ENCODE measurements at places on chromosomes 1 and 21. TPM values are rescaled to one million over a fixed set of nuclear protein-coding genes. Genes with fewer than 3 reads are reported as not detected.

The SUSD4 gene
- 0.09 TPM for total RNA-seq

The WNT3A gene
- total RNA-seq: not detected

The VHLL gene
- total RNA-seq: not detected

DNA sequence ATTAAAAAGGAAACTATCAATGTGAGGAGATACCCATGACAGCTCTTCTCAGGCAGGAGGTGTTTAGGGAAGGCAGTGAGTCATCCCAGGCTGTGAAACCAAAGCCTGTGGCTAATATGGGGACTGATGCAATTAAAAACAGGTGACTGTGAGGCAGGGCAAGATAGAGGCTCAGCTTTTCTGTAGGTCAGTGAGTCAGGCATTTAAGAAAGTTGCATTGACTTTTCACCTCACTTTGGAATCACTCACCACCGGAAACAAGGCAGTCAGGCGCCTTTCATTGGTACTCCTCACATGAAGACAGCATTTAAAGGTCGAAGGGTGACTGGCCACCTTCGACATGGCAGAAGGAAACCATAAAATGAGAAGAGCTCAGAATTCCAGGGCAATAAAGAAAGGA is 54.5 kb downstream of the PAPPA2 start:
- no peak overlapping the region for H3K27ac ChIP-seq
- H3K4me1 ChIP-seq: no peaks in the 10 kb centered on the region
- DNase-seq: no peak
- no peaks in the 10 kb centered on the region for H3K36me3 ChIP-seq
- H3K4me3 ChIP-seq: no peak overlapping the region

GRCh38 chr1:161282991-161283390 is 24.4 kb downstream of the PCP4L1 start:
- H3K27me3 ChIP-seq: peaks cover 10% of the 10 kb centered on the region
- no peaks in the 10 kb centered on the region for H3K36me3 ChIP-seq
- DNase-seq: no peak
- no peaks in the 10 kb centered on the region for H3K4me1 ChIP-seq
- H3K4me3 ChIP-seq: no peak overlapping the region

GRCh38 chr1:2330035-2330434 is 61.3 kb downstream of the MORN1 start:
- no peaks in the 10 kb centered on the region for H3K4me1 ChIP-seq
- DNase-seq: no peak
- H3K27ac ChIP-seq: no peak overlapping the region
- peaks cover 61% of the 10 kb centered on the region for H3K27me3 ChIP-seq
- no peak overlapping the region for H3K4me3 ChIP-seq

- no peak overlapping the region for H3K4me3 ChIP-seq
- no peak overlapping the region for H3K27ac ChIP-seq
- no peaks in the 10 kb centered on the region for H3K4me1 ChIP-seq
- no peaks in the 10 kb centered on the region for H3K36me3 ChIP-seq
- no peaks in the 10 kb centered on the region for H3K27me3 ChIP-seq
These were observed 66.5 kb upstream of the GADD45A start for GRCh38 chr1:67618285-67619018.

DNA sequence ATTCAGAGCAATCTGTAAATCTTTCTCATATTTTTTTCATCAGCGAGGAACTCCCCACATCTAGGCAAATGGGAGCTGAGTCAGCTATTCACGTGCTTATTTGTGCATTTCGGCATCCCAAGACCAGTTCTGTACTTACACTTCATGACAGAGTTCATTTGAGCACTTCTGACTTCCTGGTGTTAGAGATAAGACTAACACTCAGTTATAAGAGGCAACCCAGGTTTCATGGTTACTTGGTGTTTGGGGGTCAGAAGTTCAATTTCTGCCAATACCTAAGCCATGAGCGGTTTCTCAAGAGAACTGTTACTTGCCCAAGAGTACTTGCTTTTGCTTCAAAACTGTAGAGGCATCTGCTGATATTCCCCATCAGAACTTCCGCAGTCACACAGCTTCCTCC is 24.1 kb upstream of the DESI2 start:
- H3K27ac ChIP-seq: no peak overlapping the region
- DNase-seq: no peak
- H3K4me3 ChIP-seq: no peak overlapping the region

DNA sequence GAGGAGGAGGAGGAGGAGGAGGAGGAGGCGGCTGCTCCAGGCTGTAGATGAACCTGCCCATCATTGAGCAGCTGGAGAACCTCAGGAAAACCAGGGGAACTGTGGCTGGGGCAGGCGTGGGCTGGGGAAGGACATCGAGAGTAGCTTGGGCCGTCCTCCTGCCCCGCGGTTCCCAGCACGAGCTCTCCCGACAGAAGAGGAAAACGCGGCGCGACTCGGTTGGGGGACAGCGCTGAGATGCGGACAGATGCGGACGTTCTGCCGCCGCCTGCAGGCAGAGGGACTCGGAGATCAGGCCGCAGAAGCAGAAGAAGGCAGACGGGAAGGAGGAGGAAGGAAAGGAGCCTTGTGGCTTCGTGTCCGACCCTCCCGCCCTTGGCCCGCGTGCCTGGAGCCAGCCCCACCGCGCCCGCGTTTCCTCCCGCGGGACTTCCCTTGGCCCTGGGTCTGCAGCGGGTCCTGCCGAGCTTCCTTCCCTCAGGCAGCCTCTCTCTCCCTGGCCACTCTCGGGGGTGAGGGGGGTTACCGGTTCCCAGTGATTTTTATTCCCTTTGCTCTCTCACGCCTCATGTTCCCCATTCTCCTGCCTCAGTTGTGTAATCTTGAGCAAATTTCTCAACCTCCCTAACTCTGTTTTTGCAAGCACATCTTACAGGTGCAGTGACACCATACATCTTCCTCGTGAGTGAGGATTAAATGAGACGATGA is 1.7 kb upstream of the TNFRSF9 start:
- peaks cover 14% of the 10 kb centered on the region for H3K4me1 ChIP-seq
- H3K27ac ChIP-seq: no peak overlapping the region
- DNase-seq: peak; percentile 60
- no peaks in the 10 kb centered on the region for H3K36me3 ChIP-seq
- no peak overlapping the region for H3K4me3 ChIP-seq

GRCh38 chr1:243765676-243766075 is 84.4 kb downstream of the AKT3 start:
- no peaks in the 10 kb centered on the region for H3K36me3 ChIP-seq
- H3K27ac ChIP-seq: no peak overlapping the region
- DNase-seq: no peak
- H3K4me3 ChIP-seq: no peak overlapping the region

DNA sequence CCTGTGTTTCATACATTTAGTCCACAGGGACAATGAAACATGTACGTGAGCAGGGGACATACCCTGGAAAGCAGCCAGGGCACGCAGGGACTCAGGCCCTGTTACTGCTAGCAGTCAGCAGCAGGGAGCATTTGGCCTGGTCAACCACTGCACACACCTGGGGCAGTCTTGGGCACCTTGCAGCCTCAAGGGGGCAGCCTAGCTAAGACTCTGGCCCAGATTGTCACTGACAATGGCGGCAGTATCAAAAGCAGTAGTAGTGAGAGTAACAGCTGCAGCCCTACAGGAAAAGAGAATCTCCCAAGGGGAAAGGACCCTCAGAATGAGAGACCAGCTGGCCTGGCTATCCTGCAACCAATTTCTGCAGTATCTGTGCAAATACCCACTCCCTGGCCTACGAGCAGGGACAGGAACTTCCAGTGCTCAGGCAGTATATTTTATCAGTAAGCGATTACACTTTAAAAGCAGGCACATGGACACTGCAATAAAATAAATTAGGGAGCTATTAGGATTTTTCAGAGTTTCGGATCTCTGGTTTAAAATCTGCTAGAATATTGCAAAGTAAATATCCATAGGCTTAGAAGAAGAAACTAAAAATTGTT is 475.6 kb downstream of the LTN1 start:
- no peaks in the 10 kb centered on the region for H3K27me3 ChIP-seq
- no peaks in the 10 kb centered on the region for H3K4me1 ChIP-seq
- H3K4me3 ChIP-seq: no peak overlapping the region
- no peaks in the 10 kb centered on the region for H3K36me3 ChIP-seq
- peak; percentile 11 for DNase-seq

DNA sequence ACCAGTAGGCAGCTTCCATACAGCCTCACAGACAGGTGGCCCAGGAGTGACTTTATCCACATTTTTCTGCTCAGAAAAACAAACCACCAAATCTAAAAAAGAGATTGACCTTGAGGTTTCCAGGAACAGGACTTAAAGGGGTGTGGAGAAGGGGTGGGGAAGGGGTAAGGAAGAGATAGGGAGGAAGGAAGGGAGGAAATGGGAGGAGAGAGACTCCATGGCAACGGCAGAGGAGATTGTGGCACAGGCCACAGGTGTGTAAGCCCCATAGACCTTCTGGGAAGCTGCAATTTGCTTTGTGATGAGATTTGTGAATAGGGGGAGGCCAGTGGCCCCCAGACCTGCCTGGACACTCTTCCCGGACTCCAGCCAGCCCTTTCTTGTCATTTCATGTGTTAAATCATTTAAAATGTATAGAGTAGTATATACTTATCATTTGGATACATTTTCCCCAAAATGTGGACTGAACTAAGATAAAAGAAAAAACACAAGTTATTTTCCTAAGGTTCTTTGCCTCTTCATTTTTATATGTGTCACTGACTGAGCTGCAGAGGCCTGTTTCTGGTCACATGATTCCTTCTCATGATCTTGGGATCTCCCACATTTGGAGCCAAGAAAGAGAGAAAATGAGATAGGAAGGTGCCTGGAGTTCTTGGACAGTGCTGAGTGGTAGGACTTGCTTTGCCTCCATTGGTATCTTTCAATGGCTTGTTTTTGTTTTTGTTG is 55.5 kb downstream of the CLIC6 start:
- DNase-seq: no peak
- H3K27me3 ChIP-seq: peaks cover 15% of the 10 kb centered on the region
- H3K27ac ChIP-seq: no peak overlapping the region
- H3K4me1 ChIP-seq: no peaks in the 10 kb centered on the region
- no peak overlapping the region for H3K4me3 ChIP-seq

GRCh38 chr1:145953861-145954260 is 4.0 kb downstream of the LIX1L start:
- no peak overlapping the region for H3K4me3 ChIP-seq
- no peak for DNase-seq
- H3K4me1 ChIP-seq: peaks cover 4% of the 10 kb centered on the region
- H3K27ac ChIP-seq: no peak overlapping the region

DNA sequence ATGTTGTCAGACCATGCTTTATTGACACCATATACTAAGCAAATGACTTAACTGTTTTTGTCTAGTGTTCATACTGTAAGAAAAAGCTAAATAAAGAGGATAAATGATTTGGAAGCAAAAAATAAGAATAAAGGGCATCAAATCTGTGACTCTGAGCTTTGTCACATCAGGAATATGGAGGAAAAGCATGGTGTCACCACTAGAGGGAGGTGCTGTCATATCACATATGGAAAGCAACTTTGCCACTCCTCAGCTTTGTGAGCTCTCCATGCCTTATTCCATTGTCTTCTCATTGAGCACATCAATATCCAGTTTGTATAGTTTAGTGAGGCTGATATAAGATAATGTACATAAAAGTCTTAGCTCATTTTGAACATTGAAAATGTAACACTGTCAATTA is 20.8 kb upstream of the GBP1 start:
- H3K4me1 ChIP-seq: no peaks in the 10 kb centered on the region
- DNase-seq: peak; percentile 45
- no peak overlapping the region for H3K27ac ChIP-seq
- H3K36me3 ChIP-seq: no peaks in the 10 kb centered on the region

- H3K4me3 ChIP-seq: no peak overlapping the region
- no peaks in the 10 kb centered on the region for H3K36me3 ChIP-seq
- H3K4me1 ChIP-seq: no peaks in the 10 kb centered on the region
These were observed 12.8 kb upstream of the NRIP1 start for GRCh38 chr21:15077529-15078145.

DNA sequence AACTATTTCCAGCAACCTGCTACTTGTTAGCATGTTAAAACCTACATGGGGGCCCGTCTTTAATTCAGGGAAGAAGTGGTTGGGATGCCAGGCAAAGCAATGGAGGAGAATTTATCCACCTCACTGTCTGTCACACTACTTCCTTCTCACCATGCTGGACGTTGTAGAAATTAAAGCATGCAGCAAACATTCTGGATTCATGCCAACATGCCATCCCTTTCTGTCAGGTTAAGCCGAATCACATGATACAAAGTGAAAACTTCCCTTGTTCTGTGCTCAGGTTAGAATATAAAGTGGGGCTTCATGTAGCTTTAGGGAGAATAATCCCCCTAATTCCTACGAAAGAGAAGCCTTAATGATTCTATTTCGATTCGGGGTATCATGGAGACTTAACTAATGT is 95.5 kb downstream of the ERG start:
- H3K4me3 ChIP-seq: no peak overlapping the region
- no peak overlapping the region for H3K27ac ChIP-seq
- DNase-seq: no peak
- H3K4me1 ChIP-seq: no peaks in the 10 kb centered on the region

GRCh38 chr1:34696230-34696629 is 58.6 kb upstream of the GJB5 start:
- no peak overlapping the region for H3K4me3 ChIP-seq
- peak; percentile 21 for DNase-seq
- H3K27me3 ChIP-seq: peaks cover 23% of the 10 kb centered on the region
- no peaks in the 10 kb centered on the region for H3K4me1 ChIP-seq

GRCh38 chr1:33710967-33711366 is 152.9 kb upstream of the HMGB4 start:
- H3K4me1 ChIP-seq: no peaks in the 10 kb centered on the region
- no peak overlapping the region for H3K4me3 ChIP-seq
- no peak for DNase-seq
- no peak overlapping the region for H3K27ac ChIP-seq
- H3K27me3 ChIP-seq: no peaks in the 10 kb centered on the region

DNA sequence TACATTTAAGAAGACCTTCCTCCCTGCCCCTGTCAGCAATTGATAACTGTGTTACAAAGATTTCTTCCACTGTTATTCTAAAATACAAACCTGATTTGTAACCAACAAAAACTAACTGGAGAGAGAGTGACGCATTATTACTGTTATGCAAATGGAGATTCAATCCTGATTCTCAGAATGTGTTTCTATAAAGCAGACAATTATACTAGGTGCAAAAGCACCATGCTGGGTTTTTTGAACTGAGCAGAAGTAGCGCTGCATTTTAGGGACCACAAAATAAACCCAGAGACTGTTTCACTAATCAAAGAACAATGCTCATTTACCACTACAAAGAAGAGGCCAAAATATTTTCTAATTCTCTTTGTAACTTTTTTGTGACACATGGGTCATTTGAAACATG is 13.6 kb upstream of the GBP6 start:
- H3K27me3 ChIP-seq: no peaks in the 10 kb centered on the region
- no peak overlapping the region for H3K27ac ChIP-seq
- DNase-seq: no peak

GRCh38 chr1:38207906-38208305 is 161.3 kb upstream of the POU3F1 start:
- no peak overlapping the region for H3K27ac ChIP-seq
- no peaks in the 10 kb centered on the region for H3K36me3 ChIP-seq
- H3K27me3 ChIP-seq: peaks cover 29% of the 10 kb centered on the region
- no peak overlapping the region for H3K4me3 ChIP-seq
- DNase-seq: no peak

GRCh38 chr1:74486036-74486435 is 26.4 kb downstream of the LRRC53 start:
- H3K4me3 ChIP-seq: no peak overlapping the region
- no peaks in the 10 kb centered on the region for H3K4me1 ChIP-seq
- no peaks in the 10 kb centered on the region for H3K27me3 ChIP-seq
- H3K36me3 ChIP-seq: no peaks in the 10 kb centered on the region
- no peak for DNase-seq

GRCh38 chr1:44908427-44908826 is 65.4 kb upstream of the PTCH2 start:
- peaks cover 32% of the 10 kb centered on the region for H3K36me3 ChIP-seq
- peak overlapping the region; percentile 25 for H3K27ac ChIP-seq
- no peak for DNase-seq
- H3K27me3 ChIP-seq: no peaks in the 10 kb centered on the region
- peaks cover 9% of the 10 kb centered on the region for H3K4me1 ChIP-seq

GRCh38 chr1:67792103-67792502 is 41.2 kb downstream of the GNG12 start:
- no peaks in the 10 kb centered on the region for H3K36me3 ChIP-seq
- no peaks in the 10 kb centered on the region for H3K4me1 ChIP-seq
- H3K27me3 ChIP-seq: peaks cover 21% of the 10 kb centered on the region
- no peak overlapping the region for H3K4me3 ChIP-seq

All from K562 (cell line).